ENCODE measurements at places on chromosomes 16 and 17. TPM values are rescaled to one million over a fixed set of nuclear protein-coding genes. Genes with fewer than 3 reads are reported as not detected.

The LUC7L3 gene
- total RNA-seq = 83.2 TPM

The ANKRD13B gene
- total RNA-seq = 30.7 TPM

The IGSF6 gene
- total RNA-seq = not detected

The CDT1 gene
- total RNA-seq = 34.7 TPM

The WNT9B gene
- 0.05 TPM for total RNA-seq

The TBC1D3E gene
- total RNA-seq = not detected

The PIK3R5 gene
- total RNA-seq = 0.18 TPM

The CHRNE gene
- total RNA-seq = 0.11 TPM
